ENCODE measurements at places on chromosomes 11 and 22.

DNA sequence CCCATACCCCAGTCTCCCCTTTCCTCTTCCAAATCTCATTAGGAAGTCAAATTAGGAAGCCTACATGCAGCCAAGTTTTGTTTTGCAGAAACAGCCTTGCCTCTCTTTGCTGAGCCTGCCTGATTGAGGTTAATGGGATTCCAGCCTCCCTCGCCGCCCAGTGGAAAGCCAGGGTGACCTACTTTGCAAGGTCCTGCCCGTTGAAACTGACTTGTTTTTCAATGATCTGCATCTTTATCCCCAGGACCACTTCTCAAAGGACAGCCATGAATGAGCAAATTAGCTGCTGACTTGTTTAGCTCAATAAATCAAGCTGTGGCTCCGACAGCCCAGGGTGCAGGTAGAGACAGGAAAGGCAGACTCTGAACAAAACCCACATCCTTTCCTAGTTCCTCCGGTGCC lies 110.4 kb downstream of the RRAS2 start:
- DNase-seq: peak; percentile 88

DNA sequence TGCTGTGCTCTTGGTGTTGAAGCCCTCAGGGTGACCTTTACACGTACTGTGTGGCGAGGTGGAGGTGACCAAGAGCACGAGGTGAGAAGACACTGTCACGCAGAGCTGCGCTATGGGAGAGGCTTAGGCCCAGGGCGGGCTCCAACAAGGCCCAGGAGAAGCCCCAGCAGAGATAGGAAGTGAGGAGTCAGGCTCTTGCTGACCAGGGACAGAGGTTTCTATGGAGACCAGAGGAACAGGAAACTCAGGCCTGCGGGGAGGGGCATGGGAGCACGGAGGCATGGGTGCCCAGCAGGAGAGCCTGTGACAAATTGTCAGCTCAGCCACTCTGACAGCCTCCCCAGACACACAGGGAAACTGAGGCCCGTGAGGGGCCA lies 15.8 kb downstream of the DGKZ start:
- DNase-seq: no peak

- no peak for DNase-seq
Observed at GRCh38 chr11:60872124-60872960, 5.0 kb downstream of the ZP1 start.

DNA sequence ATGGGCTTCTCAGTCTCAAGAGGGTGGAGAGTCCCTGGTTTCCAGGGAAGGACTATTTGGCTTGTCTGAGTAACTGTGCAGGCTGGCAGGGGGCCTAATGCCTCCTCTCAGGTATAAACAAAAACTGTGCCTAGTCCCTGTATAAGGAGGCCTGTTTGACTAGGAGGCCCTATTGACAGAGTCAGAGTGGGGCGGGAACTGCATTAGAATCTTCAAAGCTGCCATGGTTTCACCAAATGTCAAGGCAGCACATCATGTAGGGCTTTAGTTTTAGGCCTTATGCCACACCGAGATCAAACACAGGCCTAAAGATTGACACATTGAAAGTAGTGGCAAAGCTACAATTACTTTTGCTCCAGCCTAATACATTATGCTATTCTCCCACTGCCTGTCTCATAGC lies 611.5 kb upstream of the B3GAT1 start:
- DNase-seq: no peak

- no peak for DNase-seq
Observed at GRCh38 chr11:70522309-70522592, 123.9 kb downstream of the CTTN start.

- DNase-seq: no peak
Observed at GRCh38 chr11:69312453-69313404, 18.8 kb downstream of the MYEOV start.

GRCh38 chr11:79313530-79313913 lies 127.3 kb downstream of the TENM4 start:
- no peak for DNase-seq

DNA sequence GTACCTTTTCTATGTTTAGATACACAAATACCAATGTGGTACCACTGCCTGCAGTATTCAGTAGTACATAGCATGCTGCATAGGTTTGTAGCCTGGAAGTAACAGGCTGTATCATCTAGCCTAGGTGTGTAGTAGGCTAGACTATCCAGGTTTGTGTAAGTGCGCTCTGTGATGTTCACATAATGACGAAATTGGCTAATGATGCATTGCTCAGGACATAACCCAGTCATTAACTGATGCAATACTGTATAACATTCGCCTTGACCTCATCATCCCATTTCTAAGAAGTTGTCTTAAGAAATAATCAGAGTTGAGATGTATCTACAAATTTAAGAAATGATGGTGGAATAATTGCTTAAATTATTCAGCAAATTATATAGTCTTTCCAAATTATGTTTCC lies 116.0 kb upstream of the TIMP3 start:
- no peak for DNase-seq

- DNase-seq: no peak
Observed at GRCh38 chr22:20796731-20797130, 22.8 kb downstream of the SERPIND1 start.

DNA sequence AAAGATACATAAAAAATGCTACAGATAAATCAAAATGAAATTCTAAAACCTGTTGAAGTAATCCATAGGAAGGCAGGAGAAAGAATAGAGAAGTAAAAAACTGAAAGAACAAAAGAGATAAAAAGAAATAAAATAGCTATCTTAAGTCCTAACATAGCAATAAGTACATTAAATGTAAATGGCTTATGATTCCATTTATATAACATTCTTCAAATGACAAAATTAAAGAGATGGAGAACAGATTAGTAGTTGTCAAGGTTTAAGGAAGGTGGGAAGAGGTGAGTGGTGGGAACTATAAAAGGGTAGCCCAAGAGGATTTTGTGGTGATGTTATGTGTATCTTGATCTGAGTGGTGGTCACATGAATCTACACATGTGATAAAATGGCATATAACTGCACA lies 254.8 kb downstream of the FAM76B start:
- no peak for DNase-seq

DNA sequence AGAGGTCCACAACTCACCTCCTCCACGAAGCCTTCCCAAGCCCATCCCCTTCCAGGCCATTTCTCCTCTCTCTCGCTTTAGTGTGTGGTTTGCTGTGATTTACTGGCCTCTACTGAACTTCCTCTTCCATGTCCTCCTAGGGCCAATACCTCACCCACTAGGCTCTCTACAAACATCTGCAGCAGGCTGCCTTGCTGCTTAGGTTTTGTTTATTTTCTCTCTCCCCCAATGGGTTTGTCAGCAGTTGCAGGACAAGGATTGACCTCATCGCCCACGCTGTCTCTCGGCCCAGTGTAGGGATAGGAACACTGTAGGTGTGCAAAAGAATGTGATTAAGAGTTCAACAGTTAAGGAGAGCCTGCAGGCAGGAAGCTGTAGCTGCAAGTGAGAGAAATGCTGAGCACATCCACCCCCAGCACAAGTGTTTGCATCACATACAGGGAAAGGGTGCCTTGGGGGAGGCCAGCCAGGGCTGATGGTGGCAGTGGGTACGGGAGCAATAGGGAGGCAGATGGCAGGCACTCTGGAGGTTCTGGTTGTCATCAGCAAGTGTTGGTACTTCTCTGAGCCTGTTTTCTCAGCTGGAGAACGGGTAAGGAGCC lies 1.4 kb downstream of the PC start:
- DNase-seq: peak; percentile 77

- no peak for DNase-seq
Observed at GRCh38 chr22:45845076-45845487, 131.9 kb downstream of the WNT7B start.
